ENCODE measurements at places on chromosomes 1 and 21.

DNA sequence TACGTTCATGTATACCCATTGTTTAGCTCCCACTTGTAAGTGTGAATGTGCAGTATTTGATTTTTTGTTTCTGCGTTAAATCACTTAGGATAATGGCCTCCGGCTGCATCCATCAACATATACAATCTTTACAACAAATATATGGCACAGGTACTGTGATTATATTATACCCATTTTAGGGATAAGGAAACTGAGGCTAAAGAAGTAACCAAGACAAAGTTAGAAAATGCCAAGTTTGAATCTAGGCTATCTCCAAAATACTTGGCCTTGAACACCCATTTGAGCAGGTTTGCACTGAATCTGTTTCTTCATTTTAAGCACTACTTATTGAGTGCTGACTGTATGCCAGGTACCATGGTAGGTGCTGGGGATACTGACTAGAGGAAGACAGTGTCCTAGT lies 149.6 kb downstream of the PBX1 start:
- DNase-seq: no peak

GRCh38 chr1:119330466-119331189 lies 38.0 kb upstream of the HAO2 start:
- DNase-seq: no peak

DNA sequence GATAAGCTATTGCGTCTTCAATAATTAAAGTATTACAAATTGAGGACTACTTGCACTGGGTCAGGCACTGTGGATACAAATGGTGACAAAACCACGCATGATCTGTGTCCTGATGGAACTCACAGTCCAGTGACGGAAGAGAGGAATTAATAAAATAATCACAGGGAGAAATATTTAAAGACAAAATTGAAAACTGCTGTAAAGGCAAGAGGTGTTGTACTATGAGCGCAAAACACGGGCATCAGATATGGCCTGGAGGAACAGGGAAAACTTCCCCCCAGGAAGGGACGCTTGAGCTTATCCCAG lies 16.6 kb upstream of the SLAMF6 start:
- no peak for DNase-seq

- DNase-seq: no peak
These were observed 35.5 kb downstream of the SLC26A9 start for GRCh38 chr1:205907794-205908193.

GRCh38 chr1:25026730-25027450 lies 96.8 kb upstream of the RUNX3 start:
- peak; percentile 35 for DNase-seq

DNA sequence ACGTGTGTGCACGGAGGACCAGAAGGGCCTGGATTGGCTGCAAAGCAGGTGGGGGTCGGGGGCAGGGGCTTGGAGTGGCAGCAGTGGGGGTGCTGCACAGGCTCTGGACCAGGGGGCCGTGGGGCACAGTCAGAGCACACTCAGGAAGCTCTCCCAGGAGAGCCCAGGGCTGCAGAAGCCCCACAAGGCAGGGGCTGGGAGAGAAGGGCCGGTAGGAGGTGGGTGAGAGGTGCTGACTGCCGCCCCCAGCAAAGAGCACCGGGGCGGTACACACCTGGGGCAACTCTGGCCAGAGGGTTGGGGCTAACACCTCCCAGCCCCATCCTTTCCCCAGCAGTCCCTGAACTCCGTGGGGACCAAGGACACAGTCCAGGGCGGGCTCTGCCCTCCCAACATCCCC lies 13.9 kb downstream of the CHD5 start:
- no peak for DNase-seq

DNA sequence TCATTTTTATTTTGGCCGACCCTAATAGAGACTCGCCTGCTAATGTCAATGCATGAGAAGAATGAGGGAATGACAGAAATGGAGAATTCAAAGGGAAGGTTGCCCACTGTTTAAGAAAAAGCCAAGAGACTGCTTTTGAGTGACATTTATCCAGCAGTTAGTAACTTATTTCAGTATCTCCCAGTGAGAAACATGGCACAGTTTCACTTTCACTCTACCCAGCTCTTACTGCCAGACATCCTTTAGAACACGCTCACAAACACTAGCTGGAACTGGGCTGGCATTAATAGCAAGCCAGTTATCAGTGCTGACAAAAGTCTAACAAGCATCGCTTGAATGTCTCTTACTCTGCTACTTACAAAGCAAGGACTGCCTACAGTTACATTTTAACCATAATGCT lies 8.5 kb downstream of the GGPS1 start:
- DNase-seq: no peak

DNA sequence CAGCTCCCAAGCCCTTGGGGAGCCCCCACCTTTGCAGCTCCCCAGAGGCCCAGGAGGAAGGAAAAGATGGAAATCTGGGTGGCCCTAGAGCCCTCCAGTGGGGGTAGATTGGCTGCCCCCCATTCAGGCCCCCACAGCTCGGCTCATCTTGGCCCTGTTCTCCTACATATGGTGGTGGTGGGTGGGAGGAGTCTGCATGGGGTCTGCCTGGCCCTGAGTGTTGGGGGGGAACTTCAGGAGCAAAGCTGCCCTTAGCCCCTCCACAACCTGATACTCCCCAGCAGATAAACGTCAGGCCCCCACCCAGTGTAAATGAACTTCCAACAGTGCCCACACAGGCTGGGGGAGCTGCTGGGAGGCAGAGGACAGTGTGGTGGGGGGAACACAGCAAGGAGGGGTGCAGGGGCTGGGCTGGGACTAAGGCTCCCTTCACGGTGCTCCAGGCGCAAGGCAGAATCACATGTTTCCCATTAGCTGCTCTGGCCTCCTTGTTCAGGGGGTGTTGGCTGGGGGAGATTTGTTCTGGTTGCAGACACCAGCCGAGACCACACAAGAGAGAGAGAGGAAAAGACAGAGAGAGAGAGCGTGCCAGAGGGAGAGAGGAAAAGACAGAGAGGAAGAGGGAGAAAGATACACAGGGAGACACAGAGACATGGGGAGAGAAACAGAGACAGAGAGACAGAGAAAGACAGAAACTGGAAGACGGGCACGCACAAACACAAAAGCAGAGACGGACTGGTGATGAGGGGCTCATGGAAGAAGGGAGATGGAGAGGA lies 42.6 kb downstream of the AHDC1 start:
- no peak for DNase-seq

DNA sequence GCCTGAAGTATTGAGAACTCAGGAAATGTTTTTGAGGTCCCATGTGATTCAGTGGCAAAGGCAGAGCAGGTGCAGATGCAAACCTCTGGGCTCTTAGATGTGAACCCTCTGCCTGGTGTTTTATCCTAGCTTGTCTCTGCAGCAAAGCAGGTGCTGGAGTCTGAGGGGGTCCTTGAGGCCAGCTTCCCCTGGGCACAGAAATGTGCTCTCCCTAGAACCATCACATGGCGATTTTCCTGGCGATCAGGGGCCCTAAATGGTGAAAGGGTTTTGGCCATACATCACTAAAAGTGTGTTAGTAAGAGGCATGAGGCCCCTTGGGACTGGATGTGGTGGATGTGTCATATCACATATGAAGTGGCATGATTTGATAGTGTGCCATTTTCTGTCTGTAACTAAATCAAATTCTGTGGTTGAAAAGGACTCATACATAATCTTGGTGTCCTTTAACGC lies 144.8 kb downstream of the ST6GALNAC3 start:
- DNase-seq: no peak

DNA sequence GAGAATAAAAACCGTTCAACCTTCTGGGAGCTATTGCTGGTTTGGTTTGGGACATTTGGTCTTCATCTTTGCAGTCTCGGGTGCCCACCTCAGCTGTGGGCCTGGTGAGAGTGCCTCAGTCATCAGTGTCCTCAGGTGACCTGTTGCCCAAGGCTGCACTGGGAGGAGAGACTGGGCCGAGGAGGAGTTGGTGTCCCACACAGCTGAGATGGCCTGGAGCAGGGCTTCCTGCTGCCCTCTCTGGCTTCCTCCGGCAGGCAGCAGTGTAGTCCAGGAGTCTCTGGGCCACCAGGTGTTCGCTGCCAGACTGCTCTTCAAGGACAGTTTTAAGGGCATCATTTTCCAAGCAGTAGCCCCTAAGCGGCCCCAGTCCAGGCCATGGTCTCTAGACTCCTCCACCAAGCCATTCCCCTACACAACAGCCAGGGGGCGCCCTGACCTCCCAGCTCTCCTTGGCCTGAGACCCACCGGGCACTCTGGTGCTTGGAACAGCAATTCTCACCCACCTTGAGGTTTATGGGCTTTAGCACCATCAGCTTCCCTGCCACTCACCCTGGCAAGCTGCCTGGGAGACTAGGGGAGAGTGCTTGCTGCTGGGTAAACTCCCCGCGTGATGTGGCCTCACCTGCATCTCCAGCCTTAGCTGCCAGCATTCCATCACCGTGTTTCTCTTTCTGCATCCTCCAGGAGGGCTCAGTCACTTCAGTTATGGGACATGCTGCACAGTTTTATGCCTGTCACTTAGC lies 9.1 kb upstream of the SYTL1 start:
- peak; percentile 56 for DNase-seq

- DNase-seq: no peak
These were observed 50.1 kb downstream of the TUT4 start for GRCh38 chr1:52502789-52503188.

GRCh38 chr21:41802684-41803083 lies 35.8 kb upstream of the RIPK4 start:
- DNase-seq: no peak

DNA sequence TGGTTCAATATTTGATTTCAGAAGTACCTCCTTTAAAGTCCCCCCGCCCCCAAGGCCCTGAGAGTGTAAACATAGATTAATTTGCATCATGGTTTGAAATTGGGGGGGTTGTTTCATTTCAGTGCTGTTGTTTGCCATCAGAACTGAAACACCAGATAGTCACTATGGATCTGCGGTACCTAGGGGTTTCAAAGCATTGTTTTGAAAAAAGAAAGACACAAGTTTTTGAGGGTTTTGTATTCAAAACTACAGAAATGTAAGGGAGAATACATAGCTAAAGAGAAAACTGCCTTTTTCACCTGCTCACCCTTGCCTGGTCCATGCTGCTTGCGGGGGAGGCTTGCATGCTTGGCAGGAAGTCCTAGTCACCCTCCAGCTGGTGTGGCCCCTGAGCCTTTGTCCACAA lies 59.3 kb downstream of the ACP6 start:
- DNase-seq: no peak

GRCh38 chr1:54818461-54819194 lies 17.5 kb upstream of the TTC22 start:
- DNase-seq: no peak

DNA sequence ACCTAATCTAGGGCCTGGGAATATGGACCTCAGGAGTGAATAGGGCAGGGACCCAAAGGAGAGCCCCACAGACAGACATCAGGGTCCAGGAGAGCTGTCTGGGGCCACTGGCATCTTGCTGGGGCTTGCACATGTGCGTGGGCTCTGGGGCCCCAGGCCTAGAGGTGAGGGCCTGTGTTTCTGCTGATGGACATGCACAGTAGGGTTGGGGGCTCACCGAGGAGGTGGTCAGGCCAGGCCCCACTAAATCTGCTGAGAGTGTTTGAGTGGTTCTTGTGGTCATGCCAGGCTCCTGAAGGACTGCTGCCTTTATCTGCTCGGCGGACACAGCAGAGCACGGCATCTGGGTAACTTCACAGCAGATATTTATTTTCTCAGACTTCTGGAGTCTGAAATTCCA lies 87.4 kb downstream of the OBSCN start:
- DNase-seq: no peak

DNA sequence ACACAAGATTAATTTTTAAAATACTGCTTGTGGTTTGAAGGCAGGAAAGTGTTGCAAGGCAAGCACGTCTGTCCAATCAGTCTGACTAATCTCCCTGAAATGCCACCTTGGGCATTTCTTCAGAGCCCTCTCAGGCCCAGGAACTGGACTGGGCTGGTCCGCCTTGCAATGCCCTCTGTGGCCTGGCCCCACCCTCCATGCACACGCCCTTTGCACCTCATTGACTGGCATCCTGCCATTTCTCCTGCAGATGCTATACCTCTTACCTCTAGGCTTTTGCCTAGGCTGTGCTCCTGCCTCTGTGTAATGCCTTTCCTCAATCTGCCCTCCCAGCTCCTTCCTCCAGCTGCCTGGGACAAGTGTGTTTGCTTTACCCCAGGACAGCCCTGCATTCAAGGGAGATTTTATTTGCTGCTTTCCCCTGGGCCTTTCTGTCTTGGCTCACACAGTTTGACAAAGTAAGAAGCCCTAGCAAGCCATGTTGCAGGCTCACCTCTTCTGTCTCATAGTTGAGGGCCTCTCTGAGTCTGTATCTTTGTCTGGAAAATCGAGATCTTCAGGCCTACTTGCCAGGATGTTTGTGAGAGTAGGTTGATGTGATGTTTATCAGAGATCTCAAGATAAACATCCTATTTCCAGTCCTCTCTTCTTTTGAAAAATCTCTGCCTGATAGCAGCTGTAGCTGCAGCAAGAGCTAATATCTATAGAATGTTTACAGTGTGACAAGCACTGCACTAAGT lies 149.2 kb upstream of the JUN start:
- DNase-seq: no peak

DNA sequence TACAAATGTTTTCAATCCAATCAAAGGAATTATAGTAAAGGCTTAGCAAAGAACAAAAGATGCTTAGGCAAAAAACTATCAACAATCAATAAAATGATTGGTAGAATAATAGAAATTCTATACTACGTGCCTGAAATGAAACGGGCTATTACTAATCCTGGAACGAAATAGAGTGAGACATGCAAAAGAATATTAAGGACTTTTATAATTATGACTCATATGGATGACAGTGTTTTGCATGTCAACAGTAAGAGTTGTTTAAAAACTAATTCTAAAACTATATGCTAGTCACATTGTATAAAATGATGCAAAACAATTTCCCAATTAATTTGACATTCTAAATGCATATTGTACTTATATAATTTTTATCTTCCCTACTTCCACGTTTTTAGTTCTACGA lies 35.6 kb downstream of the LRRIQ3 start:
- no peak for DNase-seq

GRCh38 chr1:20234788-20235535 lies 48.6 kb upstream of the PLA2G2C start:
- DNase-seq: no peak

DNA sequence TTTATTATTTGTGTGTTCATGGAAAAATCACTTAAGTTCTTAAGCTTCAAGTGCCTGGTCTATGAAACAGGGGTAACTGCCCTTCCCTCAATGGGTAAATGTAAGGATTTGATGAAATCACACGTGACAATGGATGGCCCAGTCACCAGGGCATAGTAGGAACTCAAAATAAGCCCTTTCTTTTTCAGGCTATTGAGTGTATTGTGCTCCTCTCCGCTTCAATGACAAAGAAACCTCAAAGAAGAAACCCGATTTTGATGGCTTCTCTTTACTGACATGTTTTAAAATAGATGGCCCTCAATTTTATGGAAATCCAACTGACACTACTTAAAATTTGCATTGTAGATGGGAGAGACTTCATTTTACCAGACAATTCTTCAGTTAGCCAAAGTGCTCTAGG lies 543.5 kb downstream of the OMA1 start:
- DNase-seq: no peak

All from stimulated activated naive CD8-positive, alpha-beta T cell treated with anti-CD3 and anti-CD28 coated beads, Interleukin-15, amount 100 ng/mL, for 72 hours (primary cell).